ENCODE measurements at places on chromosomes 3 and 15. TPM values are rescaled to one million over a fixed set of nuclear protein-coding genes. Genes with fewer than 3 reads are reported as not detected.

Gene ADAMTSL3
- polyA plus RNA-seq = 66.1 TPM

GRCh38 chr3:40201770-40202169 lies 107.7 kb upstream of the EIF1B start:
- no peak for DNase-seq

Gene CHSY1
- polyA plus RNA-seq = 42.4 TPM

DNA sequence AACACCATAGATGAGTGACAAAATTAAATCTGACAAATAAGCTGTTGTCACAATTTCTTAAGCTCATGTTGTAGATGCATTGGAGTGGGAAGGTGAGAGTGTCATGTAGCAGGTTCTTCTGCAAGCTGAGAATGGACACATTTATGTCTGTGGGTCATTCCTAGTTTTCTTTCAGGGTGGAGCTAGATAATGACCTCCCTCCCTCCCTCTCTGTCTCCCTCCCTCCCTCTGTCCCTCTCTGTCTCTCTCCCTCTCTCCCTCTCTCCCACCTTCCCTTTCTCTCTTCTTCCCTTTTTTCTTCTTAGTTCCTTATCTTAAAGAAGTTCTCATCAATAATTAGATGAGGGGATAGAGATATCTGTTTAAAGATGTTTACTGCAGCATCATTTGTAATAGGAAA lies 36.0 kb downstream of the PXYLP1 start:
- no peak for DNase-seq

GRCh38 chr3:157573281-157573680 lies 70.1 kb upstream of the VEPH1 start:
- peak; percentile 16 for DNase-seq

Gene PLA2G4E
- polyA plus RNA-seq = 1.9 TPM

Measured in muscle of back (tissue), 13 donors.